ENCODE measurements at places on chromosomes 1 and 21.

- no peak for DNase-seq
These were observed 50.2 kb downstream of the ST3GAL3 start for GRCh38 chr1:43757343-43758053.

- no peak for DNase-seq
These were observed 483 bp downstream of the CHML start for GRCh38 chr1:241639623-241640148.

DNA sequence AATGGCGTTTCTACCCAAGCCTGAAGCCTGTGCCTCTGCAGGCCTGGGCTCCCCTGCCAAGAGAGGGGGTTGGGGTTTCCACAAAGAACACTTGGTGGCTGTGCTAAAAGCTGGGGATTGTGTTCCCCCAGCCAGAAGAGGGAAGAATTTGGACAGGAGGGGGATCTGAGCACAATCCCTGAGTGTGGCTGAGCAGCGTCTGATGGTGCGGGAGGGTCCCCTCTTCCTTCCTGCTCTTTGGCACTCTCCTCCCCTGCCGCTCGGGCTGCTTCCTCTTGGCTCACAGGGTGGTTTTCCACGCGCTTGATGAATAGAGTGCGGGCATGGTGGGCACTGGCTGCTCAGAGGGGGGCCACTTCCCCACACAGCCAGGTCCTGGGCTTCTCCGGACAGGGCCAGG lies 3.7 kb downstream of the GPR37L1 start:
- no peak for DNase-seq

- no peak for DNase-seq
These were observed 24.2 kb upstream of the CTBS start for GRCh38 chr1:84598418-84598817.

DNA sequence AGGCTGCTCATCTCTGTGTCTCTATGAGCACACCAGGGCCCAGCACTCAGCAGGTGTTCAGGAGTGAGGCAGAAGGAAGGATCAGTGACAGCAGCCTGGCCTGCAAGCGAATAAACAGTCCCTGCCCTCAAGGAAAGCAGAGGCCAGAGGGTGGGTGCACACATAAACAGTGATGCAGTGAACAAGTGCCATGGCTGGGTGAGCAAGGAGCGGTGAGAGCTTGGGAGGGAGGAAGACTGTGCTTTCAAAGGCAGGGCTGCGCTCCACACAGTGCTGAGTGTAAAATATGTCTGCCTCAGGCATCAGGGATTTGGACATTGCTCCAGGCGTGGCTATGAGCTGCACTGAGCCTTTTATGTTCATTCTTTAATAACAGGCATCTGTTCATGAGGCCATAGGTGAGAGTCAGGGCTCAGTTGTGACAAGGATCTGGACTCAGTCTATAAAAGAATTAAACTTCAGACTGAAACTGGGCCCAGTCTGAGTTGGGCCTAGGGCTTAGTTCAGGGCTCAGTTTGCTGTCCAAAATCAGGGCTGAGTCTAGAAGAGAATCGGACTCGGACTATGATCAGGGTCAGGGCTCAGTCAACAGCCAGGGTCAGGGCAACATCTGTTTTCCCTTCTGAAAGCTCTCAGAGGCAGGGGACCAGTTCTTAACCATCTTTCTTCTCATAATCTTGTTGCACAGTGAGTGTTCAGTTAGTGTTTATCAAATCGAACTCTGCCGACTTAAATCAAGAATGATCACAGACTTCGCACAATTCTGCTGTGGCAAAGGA lies 213.7 kb downstream of the FOXD2 start:
- no peak for DNase-seq

DNA sequence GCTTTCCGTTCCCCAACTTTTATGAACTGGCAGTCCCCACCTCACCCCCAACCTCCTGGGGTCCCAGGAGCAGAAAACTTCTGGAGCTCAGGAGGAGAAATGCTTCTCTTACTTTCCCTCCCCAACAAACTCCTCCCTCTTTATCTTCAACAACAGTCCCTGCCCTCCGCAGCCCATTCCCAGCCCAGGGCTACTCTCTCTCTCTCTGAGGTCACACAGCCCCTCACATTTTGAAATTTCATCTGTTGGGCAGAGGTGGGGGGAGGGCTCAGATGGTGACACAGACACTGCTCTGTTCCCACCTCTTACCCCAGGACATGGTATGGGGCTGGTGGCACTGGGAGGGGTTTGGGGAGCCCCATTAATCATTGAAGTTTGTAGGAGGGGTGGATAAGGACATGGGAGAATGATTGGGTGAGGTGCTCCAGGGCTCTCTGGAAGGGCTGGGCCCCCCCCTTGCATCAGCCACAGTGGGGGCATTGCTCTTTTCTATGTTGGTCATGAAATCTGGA lies 6.0 kb downstream of the PIK3CD start:
- DNase-seq = no peak

DNA sequence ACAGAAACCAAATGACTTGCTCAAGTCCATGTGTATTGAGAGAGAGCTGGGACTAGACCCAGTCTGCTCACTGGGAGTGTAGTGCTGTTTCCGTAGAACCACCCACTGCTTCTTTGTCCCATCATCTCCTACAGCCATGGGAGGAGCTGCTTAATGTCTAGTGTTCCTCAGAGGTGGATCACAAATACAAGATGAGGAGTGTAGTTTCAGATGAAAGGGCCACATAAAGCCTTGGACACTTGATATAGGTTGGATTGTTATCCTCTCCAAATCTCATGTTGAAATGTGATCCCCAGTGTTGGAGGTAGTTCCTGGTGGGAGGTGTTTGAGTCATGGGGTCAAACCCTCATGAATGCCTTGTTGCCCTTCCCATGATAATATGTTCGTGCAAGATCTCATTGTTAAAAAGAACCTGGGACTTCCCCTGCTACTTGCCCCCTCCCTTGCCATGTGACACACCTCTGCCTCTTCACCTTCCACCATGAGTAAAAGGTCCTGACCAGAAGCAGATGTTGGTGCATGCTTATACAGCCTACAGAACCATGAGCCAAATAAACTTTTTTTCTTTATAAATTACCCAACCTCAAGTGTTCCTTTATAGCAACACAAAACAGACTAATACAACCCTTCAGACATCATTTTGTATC lies 127.5 kb upstream of the DNAH14 start:
- no peak for DNase-seq

GRCh38 chr1:33819913-33820311 lies 44.0 kb upstream of the HMGB4 start:
- no peak for DNase-seq

DNA sequence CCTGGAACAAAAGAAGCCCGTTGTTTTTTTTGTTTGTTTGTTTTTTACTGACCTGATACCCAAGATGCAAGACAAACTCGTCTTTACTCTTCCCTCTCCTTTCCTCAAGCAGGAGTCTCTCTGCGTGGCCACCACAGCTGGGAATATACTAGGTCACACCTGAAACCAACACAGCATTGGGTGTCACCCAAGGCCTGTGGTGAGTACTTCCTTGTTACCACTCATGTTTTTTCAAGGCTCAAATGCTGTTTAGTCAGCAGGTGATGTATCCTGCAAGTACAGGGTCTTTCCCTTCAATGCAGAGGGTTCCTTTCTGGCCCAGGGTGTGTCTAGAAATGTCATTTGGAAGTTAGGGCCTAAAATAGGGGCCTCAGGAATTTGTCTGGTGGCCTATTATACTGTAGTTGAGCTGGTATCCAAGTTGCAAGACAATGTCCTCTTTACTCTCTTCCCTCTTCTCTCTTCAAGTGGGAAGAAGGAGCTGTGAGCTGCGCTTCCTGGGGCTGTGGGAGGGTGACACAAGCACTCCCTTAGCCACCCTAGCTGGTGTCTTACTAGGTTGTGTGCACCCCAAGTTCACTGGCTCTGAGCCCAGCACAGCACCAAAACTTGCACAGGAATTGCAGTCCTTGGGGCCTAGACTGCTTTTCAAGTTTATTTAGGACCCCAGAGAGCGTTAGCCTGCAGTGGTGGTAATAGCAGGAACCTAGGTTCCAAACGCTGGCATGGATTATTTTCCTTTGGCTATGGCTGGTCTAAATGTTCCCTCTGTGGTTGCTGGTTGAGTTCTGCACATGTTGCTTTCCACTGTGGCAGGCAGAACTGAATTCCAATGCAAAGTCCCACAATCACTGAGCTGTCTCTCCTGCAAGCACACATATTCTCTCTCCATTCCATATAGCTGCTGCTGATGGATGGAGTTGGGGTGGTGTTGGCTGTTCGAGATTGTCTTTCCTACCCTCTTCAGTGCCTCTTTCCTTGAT lies 91.4 kb upstream of the LYPLAL1 start:
- DNase-seq = no peak

DNA sequence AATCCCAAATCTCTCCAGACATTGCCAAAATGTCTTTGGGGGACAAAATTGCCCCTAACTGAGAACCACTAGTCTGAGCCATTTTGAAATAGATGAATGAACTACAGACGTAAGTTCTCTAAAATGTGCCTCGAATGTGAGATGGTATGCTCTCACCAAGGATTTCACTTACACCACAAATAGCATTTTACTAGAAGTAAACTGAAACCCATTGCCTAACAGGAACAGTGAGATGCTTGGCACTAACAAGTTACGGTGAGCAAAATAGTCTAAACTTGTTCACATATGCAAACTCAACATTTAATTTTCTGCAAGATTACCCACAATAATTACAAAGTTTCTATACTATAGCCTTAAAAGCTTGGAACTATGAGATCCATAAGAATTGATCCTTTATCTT lies 343.6 kb upstream of the ESRRG start:
- no peak for DNase-seq

- DNase-seq = no peak
These were observed 75.2 kb upstream of the TSPAN2 start for GRCh38 chr1:115164484-115164883.

DNA sequence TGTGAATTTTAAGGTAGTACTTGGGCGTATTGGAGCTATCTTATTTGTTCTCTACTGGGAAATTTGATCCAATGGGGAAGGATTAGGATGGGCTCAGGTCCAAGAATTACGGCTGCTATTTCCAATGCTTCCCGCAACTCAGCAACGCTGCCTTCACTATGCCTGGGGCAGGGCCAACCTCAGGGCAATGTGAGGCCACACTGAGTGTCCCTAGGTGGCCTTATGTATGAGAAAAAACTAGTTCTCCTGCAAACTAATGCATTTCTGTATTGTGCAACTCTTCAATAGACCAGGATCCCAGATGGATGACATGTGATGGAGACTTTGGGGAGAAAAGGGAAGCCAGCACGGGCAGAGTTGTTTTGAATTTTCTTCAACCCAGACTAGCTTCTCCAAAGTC lies 168.1 kb downstream of the DUSP10 start:
- no peak for DNase-seq

GRCh38 chr1:10951961-10952360 lies 60.5 kb upstream of the TARDBP start:
- no peak for DNase-seq

GRCh38 chr1:212581034-212581433 lies 27.5 kb upstream of the ATF3 start:
- no peak for DNase-seq

DNA sequence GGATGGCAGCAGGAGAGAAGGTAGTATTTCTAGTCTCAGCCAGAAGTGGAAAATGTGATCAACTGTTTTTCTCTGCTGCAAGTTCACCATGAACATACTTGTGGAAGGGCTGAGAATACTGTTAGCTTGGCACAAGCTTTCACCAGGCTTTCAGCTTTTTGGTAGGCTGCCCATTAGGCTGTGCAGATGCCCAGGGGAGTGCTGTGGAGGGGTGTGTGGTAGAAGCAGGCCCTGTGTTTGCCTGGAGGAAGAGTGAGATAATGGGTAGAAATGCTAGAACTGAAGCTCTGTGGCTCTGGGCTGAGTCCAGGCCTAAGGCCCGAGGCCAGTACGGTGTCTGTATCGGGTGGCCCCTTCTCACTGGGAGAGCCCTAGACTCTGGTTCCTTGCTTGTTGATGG lies 9.8 kb downstream of the DNAJC6 start:
- DNase-seq = no peak

GRCh38 chr21:39029900-39030884 lies 153.1 kb downstream of the PSMG1 start:
- DNase-seq = no peak

All from GM20000 (cell line).